A549 treated with Mapracorat at 1 μM for 4 hours (cell line): ENCODE measurements at places on chromosomes 12 and 14. TPM values are rescaled to one million over a fixed set of nuclear protein-coding genes. Genes with fewer than 3 reads are reported as not detected.

The ACRBP gene
- total RNA-seq = 0.08 to 0.40 TPM (median 0.15 TPM) in 3 of 5 replicates, not detected in the others

The TAS2R31 gene
- 0.17 to 0.27 TPM in 2 of 5 replicates, not detected in the others for total RNA-seq

The FOXN4 gene
- total RNA-seq = 0.15 to 0.20 TPM in 2 of 5 replicates, not detected in the others

The NUMB gene
- 33.6 to 42.4 TPM (median 39.6 TPM) in 5 replicates for total RNA-seq

The LIN52 gene
- total RNA-seq = 3.6 to 4.5 TPM (median 4.4 TPM) in 5 replicates

The BDKRB2 gene
- total RNA-seq = 1.00 to 1.3 TPM (median 1.2 TPM) in 5 replicates

The CCDC38 gene
- total RNA-seq = 0.07 to 0.11 TPM (median 0.09 TPM) in 5 replicates

The FZD10 gene
- total RNA-seq = not detected in 5 replicates

The PRKAB1 gene
- 32.8 to 36.9 TPM (median 35.7 TPM) in 5 replicates for total RNA-seq

The ANKS1B gene
- 0.35 to 1.0 TPM (median 0.63 TPM) in 5 replicates for total RNA-seq

The TTC6 gene
- total RNA-seq = 0.15 to 0.47 TPM (median 0.31 TPM) in 5 replicates

The RIMBP2 gene
- total RNA-seq = 0.05 TPM in 1 of 5 replicates, not detected in the others

The CHST11 gene
- total RNA-seq = 15.8 to 22.2 TPM (median 20.9 TPM) in 5 replicates

The NAP1L1 gene
- 580 to 656 TPM (median 638 TPM) in 5 replicates for total RNA-seq

The GAS2L3 gene
- total RNA-seq = 6.2 to 9.2 TPM (median 9.0 TPM) in 5 replicates

The YLPM1 gene
- total RNA-seq = 32.4 to 41.1 TPM (median 35.8 TPM) in 5 replicates

The CNTN1 gene
- total RNA-seq = 35.1 to 66.0 TPM (median 51.4 TPM) in 5 replicates

The OR6C2 gene
- not detected in 5 replicates for total RNA-seq

The PFDN5 gene
- 476 to 584 TPM (median 513 TPM) in 5 replicates for total RNA-seq

The FSCB gene
- not detected in 5 replicates for total RNA-seq

The JDP2 gene
- total RNA-seq = 29.9 to 40.7 TPM (median 33.8 TPM) in 5 replicates

The CLEC6A gene
- not detected in 5 replicates for total RNA-seq

The TAS2R30 gene
- total RNA-seq = not detected in 5 replicates

The CFAP251 gene
- 0.96 to 1.7 TPM (median 1.5 TPM) in 5 replicates for total RNA-seq

The WSCD2 gene
- total RNA-seq = not detected in 5 replicates

The INSM2 gene
- 0.06 to 0.12 TPM (median 0.08 TPM) in 3 of 5 replicates, not detected in the others for total RNA-seq
